ENCODE measurements at places on chromosomes 4 and X.

GRCh38 chr4:8086783-8087445 is 71.7 kb downstream of the ABLIM2 start:
- DNase-seq = no peak

DNA sequence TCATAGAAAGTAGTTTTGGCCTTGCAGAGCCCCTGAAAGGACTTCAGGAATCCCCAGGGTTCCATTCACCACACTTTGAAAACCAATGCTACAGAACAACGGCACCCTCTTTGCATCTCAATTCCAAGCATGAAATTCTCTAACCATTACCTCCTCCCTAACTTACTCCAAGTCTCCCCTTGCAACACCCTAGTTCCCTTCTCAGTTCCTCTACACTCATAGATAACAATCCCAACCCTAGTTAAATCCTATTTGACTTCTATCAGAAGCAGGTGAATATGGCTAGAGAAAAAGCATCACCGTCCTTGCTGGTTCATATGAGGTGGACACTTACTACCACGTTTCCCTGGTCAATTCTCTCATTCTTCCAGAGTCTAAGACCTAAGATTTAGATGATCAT is 2.4 kb downstream of the RCHY1 start:
- DNase-seq = no peak

- no peak for DNase-seq
Measured at GRCh38 chrX:97234471-97235081, 350.9 kb downstream of the RPA4 start.

GRCh38 chr4:65508168-65508567 is 162.1 kb downstream of the EPHA5 start:
- DNase-seq = no peak

GRCh38 chr4:26407476-26407875 is 82.8 kb downstream of the CCKAR start:
- no peak for DNase-seq

- no peak for DNase-seq
Measured at GRCh38 chrX:71053217-71053621, 14.9 kb downstream of the SNX12 start.

GRCh38 chr4:125772680-125773079 is 457.9 kb downstream of the FAT4 start:
- DNase-seq = no peak

GRCh38 chr4:105343146-105343931 is 130.5 kb downstream of the PPA2 start:
- DNase-seq = no peak
